ENCODE measurements at places on chromosomes 1 and 21.

DNA sequence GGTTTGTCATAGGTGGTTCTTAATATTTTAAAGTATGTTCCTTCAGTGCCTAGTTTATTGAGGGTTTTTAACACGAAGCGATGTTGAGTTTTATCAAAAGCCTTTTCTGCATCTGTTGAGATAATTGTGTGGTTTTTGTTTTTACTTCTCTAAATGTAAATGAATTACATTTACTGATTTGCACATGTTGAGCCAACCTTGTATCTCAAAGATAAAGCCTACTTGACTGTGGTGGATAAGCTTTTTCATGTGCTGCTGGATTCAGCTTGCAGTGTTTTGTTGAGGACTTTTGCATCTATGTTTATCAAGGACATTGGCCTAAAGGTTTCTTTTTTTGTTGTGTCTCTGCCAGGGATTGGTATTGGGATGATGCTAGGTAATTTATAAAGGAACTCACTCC is 142.5 kb downstream of the PRDM2 start:
- DNase-seq, result no peak

GRCh38 chr21:39363607-39364555 is 15.0 kb upstream of the HMGN1 start:
- no peak for DNase-seq

DNA sequence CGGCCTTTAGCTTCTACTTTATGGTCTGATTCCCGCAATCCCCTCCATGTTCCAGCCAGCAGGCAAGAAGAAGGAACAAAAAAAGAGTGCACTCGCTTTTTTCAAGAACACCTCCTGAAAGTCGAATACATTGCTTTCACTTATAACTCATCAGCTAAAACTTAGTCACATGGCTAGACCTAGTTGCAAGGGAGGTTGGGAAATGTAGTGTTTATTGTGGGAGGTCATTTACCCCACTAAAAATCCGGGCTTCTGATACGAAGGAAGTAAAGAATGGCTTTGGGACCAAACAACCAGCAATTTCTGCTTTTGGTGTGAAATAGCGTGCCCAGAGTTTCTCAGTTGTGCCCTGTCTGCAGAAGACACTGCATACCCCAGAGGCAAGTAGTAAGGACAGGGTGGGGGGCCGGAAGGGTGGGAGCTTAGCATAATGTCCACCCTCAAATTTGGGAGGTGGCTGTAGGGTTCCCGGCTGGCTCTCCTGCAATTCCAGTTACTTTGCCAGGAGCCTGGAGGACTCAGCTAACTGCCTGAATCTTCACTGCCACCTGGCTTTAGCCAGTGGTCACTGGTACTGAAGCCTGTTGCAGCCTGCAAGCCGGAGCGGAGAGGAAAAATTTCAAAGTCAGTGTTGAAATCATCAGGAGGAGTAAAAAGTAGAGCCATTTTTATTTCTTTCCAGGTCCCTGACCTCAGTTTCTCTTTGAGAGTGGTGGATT is 57.7 kb upstream of the F3 start:
- DNase-seq, result no peak

GRCh38 chr1:161121834-161122233 is 3.9 kb downstream of the NIT1 start:
- DNase-seq, result no peak

DNA sequence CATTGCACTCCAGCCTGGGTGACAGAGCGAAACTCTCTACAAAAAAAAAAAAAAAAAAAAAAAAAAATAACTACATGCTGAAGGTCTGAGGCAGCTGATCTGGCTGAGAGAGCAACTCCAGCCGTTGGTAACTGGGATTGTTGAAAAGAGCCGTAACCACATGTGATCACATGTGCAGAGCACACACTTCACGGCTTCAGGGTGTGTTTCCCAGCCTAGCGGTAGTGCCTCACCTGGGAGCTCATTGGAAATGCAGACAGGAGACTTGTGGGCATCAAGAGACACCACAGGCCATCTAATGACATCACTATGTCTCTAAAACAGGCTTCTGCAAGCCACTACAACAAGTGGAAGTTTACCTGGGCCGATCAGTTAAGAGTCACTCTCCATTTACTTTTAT is 11.8 kb upstream of the OTUD7B start:
- no peak for DNase-seq

DNA sequence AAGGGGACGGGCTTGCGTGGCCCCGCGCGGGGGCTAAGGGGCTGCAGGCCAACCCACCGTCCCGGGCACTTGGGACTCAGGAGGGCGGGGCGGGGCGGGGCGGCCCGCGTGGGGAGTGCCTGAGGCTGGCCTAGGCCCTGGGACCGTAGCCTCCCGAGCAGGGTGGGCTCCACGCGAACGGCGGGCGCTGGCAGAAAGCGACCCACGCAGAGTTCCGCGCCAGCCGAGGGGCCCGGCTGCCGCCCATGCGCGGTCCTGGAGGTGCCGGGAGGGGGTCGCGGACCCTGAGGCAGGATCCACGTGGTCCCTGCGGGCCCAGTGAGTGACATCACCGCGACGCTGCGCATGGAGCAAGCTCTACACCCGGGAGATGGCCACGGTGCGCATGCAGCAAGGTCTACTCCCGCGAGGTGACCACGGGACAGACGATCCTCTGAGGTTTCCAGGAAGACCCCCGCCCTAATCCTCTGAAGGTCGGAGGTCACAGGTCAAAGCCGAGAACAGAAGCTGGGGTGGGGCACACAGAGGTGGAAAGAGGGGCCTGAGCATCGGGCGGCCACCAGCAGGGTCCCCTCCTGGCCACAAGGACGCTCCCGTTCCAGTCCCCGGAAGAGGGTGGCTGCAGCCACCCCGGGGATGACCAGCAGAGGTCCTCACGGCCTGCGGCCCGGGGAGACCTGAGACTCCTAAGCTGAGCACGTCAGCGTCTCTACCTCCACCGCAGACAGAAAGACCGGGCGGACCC is 13.5 kb upstream of the SLC19A1 start:
- DNase-seq, result peak; percentile 63

- DNase-seq, result no peak
These were observed 1.2 kb downstream of the RGL1 start for GRCh38 chr1:183806125-183806524.

DNA sequence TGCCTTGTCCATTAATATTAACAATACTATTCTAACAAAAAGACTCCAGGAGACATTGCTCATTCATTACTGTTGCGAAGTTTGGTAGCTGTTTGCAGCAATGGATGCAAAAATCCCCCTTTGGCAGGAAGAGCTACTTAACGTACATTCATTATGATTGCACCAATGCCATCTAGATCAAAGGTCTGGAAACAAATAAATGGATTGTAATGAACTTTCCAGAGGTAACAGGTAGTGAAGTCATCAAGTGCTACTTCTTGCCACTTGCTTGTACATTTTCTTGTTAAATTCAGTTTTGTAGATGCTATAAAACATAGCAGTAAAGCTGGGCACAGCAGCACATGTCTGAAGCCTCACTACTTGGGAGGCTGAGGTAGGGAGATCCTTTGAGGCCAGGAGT is 93.9 kb downstream of the DDAH1 start:
- no peak for DNase-seq

DNA sequence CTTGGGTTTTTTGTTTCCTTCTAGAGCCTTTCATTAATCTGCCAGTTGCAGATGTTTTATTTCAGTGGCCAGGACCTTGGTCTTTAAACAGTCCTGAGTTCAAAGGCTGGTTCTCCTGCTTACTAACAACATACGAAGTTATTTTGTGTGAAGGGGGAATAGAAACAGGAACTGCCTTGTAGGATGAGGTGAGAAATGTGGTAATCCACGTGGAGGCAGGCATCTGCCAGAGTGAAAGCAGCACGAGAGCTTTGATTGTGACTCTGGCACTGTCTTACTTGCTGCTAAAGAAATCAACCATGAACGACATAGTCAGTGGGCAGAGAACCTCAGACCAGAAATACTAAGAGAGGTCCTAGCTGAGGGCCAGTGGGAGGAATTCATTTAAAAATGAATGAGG is 30.4 kb downstream of the TMEM63A start:
- no peak for DNase-seq

DNA sequence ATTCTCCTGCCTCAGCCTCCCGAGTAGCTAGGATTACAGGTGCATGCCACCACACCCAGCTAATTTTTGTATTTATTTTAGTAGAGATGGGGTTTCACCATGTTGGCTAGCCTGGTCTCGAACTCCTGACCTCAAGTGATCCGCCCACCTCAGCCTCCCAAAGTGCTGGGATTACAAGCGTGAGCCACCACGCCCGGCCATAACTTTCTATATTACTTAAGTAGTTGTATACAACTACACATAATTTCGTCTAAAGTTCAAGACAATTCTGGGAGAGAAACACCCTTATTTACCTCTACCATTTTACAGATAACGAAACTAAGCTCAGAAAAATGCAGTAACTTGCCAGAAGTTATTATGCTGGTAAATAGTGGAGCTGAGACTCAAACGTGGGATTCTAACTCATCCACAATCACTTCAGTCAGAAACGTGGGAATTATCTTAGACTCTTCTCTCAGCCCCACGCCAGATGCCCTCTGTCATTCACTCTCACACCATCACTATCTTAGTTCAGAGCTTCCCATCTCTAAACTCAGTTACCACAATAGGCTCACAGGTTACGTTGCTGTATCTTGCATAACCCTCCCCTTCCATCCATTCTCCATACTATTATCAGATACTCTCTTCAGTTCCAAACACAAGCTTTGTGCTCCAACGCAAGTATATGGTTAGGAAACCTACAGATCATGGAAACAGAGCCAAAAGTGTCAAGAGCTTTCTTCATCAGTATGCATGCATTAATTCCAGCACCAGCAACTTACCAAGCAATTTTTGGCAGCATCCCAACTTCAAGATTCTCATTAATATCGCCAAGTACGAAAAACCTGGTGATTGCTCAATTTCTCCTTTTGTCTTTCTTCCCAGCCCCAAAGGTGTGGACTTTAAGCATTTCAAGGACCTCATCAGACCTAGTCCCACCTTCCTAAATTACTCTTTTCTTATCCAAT is 69.3 kb downstream of the RERE start:
- DNase-seq, result no peak

GRCh38 chr1:39944410-39945112 is 10.4 kb upstream of the MFSD2A start:
- no peak for DNase-seq

GRCh38 chr1:41661428-41662060 is 177.1 kb upstream of the EDN2 start:
- DNase-seq, result no peak

DNA sequence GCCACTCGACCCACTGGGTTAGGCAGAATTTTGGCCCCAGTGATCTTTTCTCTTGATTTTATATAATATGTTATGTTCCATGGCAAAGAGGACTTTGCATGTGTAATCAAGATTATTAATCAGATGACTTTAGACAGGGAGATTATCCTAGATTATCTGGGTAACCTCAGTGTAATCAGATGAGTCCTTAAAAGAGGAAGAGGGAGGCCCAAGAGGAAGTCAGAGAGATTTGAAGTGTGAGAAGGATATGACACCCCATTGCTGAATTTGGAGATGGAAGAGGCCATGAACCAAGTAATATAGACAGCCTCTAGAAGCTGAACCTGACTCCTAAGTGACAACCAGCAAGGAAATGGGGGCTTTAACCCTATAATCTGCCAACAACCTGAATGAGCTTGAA is 117.1 kb upstream of the CSF3R start:
- no peak for DNase-seq

DNA sequence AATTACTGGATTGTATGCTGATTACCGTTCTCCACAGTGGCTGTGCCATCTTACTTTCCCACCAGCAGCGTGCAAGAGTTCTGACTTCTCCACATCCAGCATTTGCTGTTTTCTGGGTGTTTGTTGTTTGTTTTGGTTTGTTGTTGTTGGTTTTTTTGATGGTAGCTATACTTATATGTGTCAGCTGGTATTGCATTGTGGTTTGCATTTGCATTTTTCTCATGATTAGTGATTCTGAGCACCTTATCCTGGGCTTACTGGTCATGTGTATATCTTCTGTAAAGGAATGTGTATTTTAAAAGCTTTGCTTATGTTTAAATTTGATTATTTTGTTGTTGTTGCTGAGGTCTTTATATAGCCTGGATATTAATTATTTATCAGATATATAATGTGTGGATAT is 66.9 kb upstream of the MAP1LC3C start:
- no peak for DNase-seq

GRCh38 chr1:27915082-27915575 is 19.7 kb upstream of the SMPDL3B start:
- DNase-seq, result no peak

DNA sequence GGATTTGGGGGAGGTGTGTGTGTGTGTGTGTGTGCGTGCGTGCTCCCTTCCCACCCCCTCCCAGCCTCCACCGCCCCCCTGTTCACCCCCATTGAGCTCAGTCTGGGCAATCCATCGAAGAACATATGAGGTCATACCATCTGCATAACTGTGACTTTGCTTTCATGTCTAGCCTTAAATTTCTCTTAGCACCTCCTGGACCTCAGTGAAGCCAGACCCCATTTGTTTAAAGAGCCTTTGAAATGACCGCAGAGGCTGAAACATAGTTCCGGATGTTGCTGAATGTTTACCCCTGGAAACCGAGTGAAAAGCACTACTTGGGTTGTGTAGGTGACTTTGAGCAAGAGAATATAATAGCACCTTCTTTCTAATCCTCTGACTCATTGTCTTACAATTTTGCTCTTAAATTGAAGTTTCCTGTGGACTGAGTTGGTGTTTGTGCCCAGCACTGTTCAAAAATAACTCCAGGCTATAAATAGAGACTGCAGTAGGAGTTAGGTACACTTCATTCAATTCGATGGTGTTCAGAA is 75.4 kb downstream of the UBE4B start:
- no peak for DNase-seq

DNA sequence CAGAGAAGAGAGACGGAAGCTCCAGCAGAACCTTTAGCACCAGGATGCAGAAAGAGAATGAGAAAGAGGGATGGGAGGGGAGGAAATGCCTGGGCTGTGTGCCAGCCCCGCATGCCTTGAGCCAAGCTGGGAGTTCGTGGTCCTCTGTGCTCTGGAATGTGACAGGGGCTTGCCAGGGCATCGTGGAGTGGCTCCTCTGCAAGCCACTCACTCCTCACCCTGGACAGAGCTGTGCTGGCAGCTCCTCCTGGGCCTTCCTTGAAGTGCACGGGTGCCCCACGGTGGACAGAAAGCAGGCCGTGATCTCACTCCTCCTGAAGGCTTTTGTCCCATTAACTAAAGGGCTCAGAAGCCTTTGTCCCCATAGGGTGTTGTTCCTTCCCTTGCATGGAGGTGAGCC is 34.8 kb upstream of the PRELP start:
- no peak for DNase-seq

- no peak for DNase-seq
These were observed 87.9 kb downstream of the RPS6KC1 start for GRCh38 chr1:213138892-213139291.

GRCh38 chr1:61115436-61115835 is 33.1 kb downstream of the NFIA start:
- DNase-seq, result no peak

DNA sequence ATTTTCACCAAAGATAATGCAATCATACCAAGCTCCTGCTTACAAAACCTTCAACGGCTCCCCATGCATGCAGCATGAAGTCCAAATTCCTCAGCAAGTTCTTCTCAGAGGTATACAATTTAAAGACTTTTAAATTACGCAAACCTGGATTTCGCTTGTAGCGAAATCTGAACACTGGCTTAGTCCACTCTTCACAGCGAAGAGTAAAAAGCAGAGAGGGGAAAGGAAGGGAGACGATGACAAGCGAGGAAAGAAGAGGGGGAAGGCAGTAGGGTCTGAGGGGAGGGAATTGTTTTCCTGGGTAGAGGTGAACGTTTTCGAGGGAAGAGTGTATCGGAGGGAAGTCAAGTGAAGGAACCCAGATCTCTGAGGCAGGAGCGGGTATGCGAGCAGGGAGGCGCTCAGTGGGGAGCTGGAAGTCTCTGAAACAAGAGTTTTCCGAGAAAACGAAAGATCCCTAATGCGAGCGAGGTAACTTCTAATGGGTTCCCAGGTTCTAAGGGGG is 790 bp downstream of the TESK2 start:
- DNase-seq, result no peak

GRCh38 chr1:158161446-158161845 is 19.2 kb upstream of the CD1D start:
- no peak for DNase-seq

Measured in CD4-positive, alpha-beta T cell treated with Interleukin-12 subunit alpha and Interleukin-12 subunit beta, for 1 hour (primary cell).